ENCODE measurements at places on chromosomes 1 and 21. TPM values are rescaled to one million over a fixed set of nuclear protein-coding genes. Genes with fewer than 3 reads are reported as not detected.

DNA sequence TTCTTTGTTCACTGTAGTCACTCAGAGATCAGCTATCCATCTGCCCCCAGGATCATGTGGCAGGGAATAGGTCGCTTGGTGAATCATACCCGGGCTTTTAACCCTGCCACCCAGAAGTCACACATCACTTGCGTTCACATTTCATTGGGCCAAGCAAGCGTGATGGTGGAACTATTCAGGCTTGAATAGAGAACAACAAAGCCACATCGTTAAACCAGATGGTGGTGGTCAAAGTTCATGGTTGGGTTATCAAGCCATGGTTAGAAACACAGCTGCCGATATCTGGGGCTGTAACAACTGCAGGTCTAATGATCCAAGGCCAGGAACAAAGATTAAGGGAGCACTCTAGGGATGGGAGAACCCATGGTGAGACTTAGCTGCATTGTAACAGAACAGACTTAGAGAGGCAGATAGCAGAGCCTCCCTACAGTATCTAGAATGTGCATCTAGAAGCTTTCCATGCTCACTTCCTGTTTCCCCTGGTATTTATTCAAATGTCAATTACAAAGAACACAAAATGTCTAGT lies 40.0 kb upstream of the PTPRC start:
- peak; percentile 97 for DNase-seq

- no peak for DNase-seq
Observed at GRCh38 chr1:47532921-47533792, 95.3 kb downstream of the FOXD2 start.

Gene SNRNP40
- total RNA-seq = 117 TPM

DNA sequence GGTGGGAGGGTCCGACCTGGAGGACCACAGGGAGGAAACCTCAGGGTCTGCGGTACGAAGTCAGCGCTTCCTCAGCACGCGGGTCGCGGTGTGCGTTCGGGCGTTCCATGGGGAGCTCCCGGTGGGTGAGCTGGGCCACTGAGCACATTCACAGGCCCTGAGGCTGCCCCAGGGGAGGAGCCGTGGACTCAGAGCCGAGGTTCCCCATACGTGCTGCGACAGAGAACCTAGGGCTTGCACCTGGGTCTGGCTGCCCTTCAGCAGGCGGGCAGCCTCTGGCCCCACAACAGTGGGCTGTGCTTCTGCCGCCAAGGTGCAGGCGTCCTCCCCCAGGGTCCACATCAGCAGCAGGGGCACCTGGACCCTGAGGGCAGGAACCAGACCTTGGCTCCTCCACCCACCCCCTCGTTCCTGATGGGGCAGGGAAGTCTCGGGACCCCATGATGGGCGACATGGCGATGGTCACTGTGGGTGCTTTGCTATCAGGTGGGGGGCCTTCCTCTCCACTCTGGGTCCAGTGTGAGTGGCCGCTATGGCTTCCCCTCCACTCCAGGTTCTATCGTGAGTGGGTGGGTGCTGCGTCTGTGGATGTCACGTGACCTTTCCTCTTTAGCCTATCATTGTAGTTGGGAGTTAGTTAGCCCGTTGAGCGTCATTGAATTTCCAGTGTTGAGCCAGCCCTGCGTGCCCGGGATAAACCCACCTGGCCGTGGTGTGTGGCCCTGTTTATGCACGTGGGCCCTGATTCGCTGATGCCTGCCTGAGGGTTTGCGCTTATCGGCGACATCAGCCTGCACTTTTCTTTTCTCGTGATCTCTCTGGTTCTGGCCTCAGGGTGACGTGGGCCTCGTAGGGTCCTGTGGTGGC lies 27.9 kb downstream of the FTCD start:
- DNase-seq = no peak

DNA sequence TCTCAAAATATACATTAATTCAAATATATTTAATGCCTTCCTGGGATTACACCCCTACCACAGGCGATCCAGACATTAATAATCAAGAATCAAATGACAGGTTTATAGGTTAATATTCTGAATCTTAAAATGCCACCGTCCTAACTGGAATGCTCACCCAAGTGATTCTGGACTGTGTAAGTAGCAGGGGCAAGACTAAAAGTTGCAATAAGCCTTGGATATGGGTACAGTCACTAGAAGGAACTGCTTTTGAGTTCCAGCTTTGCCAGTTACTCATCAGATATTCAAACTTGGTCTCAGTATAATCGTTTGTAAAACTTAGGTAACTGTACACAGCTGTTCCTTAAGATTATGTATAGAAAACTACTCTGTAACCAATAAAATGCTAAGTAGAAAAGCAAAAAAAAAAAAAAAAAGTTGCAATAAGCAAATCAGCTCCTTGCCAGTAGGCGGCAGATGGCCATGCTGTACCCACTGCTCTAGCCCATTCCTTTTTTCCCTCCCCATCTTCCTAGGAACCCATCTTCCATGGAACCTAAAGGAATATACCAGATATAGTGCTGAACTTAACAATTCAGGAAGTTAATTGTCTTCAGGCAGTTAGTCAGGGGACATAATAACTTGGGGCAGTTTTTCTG lies 10.5 kb downstream of the RO60 start:
- DNase-seq = peak; percentile 20

DNA sequence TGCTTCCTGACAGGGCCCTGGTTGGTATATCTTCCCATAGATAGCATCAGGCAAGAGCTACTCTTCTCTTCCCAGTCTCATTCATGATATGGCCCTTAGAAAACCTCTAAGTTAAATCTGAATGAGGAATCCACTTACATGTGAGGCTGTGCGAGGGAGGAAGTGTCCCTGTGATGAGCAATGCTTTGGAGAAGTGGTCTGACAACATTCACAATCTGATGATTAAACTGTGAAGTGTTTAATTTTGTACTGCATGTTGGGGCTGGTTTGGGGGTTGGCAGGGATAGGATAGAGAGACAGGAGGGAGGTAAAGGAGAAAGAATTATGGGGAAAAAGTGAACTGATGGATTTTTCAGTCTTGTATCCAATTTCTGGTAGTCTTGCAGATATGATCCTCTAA lies 421.2 kb upstream of the DAB1 start:
- DNase-seq = peak; percentile 63

DNA sequence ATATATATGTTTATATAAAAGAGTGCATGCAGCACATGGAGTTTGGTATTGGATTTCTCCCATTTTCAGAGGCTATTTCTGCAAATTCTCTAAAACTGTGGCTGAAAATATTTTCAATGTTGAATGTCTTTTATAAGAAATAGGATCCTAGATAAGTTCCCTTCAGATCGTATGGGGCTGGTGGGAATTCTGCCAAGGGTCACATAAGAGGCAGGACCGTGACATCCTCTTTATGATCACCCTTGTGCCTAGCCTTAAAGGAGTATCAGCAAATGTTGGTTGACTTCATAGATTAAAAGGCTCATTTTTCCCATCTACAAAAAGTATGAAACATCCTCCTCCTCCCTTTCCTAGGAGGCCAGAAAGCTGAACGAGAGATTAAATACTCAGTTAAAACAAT lies 1.3 kb upstream of the IFNAR2 start:
- no peak for DNase-seq

GRCh38 chr1:215518594-215518993 lies 48.5 kb upstream of the KCTD3 start:
- no peak for DNase-seq

DNA sequence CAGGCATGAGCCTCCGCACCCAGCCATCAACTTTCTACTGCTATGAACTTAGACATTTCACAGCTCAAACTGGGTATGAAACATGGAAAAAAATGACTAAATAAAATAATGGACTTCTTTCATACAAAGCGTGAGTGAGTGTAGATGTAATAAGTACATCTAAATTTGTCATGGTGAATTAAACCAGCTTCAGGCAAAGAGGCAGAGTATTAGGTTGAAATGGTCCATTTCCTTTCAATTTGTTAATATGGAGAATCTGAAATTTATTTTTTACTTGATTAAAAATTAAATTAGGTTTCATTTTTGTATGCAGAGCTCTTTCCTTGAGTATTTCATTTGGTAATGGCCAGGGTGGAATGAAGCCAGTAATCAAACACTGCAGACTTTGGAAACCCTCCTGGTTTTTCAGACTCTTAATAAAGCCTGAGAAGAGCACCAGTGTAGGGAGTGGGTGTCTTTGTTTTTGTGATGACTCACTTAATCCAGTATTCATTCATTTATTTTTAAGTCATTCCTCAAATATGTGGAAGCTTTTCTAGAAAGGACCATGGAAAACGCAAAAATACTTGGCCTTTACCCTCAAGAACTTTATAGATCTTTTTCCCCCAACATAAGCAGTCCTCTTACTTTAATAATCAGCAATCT lies 49.2 kb downstream of the ALG14 start:
- peak; percentile 87 for DNase-seq

GRCh38 chr21:28971171-28971570 lies 21.5 kb downstream of the LTN1 start:
- DNase-seq = no peak

Gene CSF1
- total RNA-seq = 39.2 TPM

DNA sequence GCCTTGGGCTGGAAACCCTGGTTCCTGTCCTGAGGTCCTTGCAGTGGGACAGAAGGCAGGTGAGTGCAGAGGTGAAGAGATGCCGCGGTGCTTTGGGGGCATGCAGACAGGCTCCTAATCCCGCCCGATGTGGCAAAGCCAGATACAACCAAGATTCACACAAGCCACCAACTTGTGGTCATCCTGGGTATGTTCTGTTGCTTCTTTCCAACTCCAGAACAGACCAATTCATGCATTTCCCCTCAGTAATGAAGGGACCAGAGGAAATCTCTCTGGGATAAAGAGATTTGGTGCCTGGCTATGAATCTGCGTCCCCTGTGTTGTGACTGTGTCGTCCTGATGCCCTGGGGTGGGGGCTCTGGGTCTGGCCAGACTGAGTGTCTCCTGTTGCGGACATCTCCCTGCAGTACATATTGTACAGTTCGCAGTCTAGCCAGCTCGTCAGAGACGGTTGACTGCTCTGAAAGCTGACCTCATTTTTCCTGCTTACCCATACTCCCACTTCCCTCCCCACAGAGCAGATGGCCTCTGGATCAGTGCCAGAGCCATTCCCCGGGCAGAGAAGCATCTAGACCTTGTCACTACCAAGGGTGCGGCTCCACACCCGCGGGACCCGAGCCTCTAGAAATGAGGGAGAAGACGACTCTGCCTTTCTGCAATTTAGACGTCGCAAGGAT lies 216.3 kb downstream of the KIF26B start:
- peak; percentile 63 for DNase-seq

Gene ZBTB8A
- 8.9 TPM for total RNA-seq

GRCh38 chr1:6614019-6614928 lies 743 bp downstream of the PHF13 start:
- DNase-seq = no peak

DNA sequence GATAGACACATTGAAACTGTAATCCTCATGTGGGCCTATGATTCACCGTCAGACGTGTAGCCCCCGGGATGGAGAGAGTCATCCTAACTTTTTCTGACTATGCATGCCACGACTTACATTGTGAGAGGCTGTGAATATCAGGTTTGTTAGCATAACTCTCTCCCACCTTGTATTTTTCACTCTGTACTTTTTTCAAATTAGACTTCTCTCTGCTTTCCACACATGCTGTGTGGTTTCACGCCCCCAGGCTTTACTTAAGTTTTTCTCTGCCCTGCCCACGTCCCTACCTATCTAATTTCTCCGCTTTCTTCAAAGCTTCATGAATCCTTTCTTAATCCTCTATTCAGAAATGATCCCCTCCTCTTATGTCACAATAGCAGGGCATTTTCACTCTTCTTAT lies 3.4 kb upstream of the NCAM2 start:
- DNase-seq = no peak

GRCh38 chr1:57789936-57790335 lies 366.1 kb upstream of the DAB1 start:
- no peak for DNase-seq

GRCh38 chr1:119139857-119140176 lies 636 bp downstream of the WARS2 start:
- no peak for DNase-seq

DNA sequence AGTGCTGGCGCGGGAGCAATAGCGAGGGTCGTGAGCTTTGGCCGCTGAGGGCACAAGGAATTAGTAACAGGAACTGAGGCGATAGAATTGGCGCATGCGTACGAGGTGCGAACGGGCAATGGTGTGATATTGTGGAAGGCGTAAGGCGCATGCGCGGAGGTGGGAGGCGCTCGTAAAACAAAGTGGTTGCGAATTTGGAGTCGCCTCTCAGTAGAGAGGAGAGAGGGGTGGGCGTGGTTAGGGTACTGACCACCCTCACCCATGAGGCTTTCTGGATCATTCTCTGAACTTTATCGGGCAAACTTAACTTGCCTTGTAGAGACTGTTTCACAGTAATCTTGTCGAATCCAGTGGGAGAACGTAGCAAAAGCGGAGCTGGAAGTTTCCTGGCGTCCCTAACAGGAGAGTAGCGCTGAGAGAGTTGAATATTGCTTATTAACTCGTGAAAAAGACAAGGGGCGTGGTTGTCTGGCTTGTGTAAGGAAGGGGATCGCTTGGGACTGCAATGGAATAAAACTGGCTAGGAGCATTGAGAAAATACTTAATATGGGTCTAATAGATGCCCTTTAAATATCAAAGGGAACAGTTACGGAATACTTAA lies 427 bp downstream of the CKS1B start:
- peak; percentile 92 for DNase-seq

Gene FCRL6
- total RNA-seq = not detected

DNA sequence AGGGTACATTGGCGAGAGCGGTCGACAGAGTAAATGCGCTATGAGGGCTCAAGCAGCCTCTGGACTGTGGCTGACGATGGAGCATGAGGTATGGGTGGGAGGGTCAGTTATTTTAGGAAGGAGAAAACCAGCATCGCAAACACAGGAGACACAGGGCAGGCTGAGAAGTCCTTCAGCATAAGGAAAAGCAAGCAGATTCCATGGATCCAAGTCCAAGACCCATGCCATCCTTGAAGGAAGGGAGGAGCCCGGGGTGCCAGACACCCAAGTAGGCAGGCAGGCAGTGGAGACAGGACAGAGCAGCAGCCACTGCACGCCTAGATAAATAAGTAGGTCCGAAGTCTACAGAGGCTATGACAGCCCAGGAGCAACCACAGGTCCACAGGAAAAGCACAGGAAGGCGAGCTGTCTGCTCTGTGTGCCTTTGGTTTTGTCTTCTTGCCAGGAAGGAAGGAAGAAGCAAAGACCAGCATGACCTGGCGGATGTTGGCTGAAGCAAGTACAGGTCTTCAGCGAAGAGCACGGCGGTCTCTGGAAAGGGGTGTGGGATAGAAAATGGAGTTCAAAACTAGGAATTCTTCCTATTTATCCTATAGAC lies 76.4 kb upstream of the SLC45A1 start:
- DNase-seq = no peak

DNA sequence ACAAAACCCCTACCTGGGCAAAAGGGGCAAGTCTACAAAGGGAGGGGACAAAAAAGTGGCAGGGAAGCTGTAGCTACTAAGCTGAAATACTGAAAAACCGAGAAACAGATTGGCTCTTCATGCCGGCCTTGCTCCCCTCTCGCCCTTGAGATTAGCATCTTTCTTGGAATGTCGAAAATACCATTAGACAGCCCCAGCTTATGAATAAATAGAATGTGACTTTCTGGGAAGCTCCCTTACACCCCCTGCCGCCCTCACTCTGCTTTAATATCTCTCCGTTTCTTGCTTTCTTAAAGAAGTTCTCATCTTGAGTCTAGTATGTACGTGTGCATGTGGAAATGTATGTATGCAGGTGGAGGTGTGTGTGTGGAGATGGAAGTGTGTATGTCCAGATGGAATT lies 14.1 kb downstream of the TRAF3IP3 start:
- no peak for DNase-seq

GRCh38 chr1:157073944-157074685 lies 25.5 kb downstream of the ETV3L start:
- peak; percentile 41 for DNase-seq

Data from renal cortical epithelial cell (primary cell).